ENCODE measurements at places on chromosomes 3 and 15.

DNA sequence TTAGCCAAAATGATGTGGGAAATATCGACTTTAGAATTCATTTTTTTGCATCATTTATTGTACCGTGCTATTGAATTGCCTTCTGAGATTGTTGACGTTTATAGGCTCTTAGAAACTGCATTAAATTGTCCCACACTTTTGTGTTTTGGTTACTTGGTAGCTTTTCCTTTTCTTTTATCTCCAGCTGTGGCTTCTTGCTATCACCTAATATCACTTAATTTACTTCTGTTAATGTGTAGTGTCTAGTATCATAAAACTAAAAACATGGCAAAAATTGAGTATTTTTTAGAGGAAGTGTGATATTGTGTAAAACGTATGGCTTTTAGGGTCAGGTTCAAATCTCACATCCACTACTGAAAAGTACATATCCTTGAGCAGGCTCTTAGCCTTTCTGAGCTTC lies 11.2 kb downstream of the TMOD3 start:
- peaks cover 35% of the 10 kb centered on the region for H3K4me1 ChIP-seq
- no peaks in the 10 kb centered on the region for H3K27me3 ChIP-seq
- no peaks in the 10 kb centered on the region for H3K36me3 ChIP-seq
- DNase-seq: no peak
- H3K4me3 ChIP-seq: no peak overlapping the region

DNA sequence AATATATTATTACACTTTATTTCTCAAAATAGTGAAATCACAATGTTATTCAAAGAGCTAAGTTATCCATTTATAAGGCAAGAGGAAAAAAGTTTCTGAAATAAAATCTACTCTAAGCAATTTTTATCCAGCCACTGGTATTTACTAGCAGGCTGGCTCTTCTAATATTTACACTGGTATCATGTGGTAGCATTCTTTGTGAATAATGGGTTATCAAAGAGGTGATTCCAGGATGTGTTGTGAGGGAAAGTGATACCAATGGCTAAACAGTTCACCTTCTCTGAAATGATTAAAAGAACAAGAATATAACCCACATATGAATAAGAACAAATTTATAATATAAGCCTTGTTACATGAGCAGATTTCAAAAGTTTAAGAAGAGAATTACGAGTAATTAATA lies 44.1 kb downstream of the DHX36 start:
- DNase-seq: no peak
- peaks cover 71% of the 10 kb centered on the region for H3K36me3 ChIP-seq
- H3K4me3 ChIP-seq: no peak overlapping the region
- no peak overlapping the region for H3K27ac ChIP-seq
- H3K4me1 ChIP-seq: peaks cover 3% of the 10 kb centered on the region

GRCh38 chr3:164550857-164551256 lies 527.4 kb downstream of the SI start:
- no peaks in the 10 kb centered on the region for H3K27me3 ChIP-seq
- DNase-seq: no peak
- H3K4me1 ChIP-seq: no peaks in the 10 kb centered on the region
- H3K4me3 ChIP-seq: no peak overlapping the region
- no peak overlapping the region for H3K27ac ChIP-seq

DNA sequence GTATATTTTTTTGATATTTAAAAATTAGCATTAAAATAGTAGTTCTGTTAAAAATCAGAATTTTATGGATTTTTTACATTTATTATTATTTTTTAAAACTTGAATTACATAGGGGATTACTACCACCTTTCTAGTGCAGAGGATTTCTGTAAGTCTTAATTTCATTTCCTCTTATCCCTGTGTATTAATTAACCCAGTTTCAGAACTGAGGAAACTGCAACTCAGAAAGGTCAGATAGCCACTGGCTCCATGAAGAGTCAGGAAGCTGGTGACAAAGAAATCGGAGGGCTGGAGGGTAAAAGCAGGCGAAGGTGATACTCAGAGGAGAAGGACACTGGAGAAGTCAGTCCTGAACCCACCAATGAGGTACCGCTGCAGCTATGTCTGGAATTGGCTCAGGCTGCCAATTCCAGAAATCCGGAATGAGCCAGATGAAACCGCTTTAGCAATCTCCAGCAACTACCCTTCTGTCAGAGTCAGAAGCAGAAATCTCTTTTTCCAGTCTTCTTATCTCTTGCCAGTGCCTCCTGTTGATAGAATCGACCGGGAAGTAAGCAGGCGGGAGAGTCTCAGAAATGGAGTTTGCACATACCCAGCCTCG lies 308.5 kb downstream of the SV2B start:
- DNase-seq: peak; percentile 54
- H3K27me3 ChIP-seq: no peaks in the 10 kb centered on the region
- peaks cover 15% of the 10 kb centered on the region for H3K4me1 ChIP-seq
- H3K27ac ChIP-seq: peak overlapping the region; percentile 67
- H3K4me3 ChIP-seq: no peak overlapping the region

DNA sequence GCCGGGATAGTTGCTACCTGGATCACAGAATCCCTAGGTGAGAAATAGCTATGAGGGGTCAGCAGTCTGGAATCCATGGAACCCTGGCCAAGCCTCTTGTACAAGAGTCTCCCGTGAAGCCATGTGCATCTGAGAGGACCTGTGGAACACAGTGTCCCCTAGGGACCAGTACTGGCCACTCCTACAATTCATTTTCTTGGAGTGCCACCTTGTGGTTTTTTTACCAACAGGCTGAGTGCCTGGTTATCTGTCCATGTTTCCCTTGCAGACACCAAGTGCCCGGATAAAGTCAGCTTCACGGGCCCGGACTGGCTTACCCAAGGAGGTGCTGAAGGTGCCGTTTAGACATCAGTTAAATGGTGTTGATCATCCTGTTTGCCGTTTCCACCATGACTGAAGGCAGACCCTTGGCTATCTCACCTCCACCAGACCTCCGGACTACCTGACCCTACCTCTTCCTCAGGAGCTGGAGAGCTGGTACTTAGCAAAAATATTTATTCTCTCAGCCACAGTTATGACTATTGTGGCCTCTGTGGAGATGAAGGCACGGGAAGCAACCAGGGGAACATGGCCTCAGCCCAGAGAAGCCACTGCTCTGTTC lies 93.9 kb downstream of the RBPMS2 start:
- no peak overlapping the region for H3K27ac ChIP-seq
- H3K36me3 ChIP-seq: peaks cover 31% of the 10 kb centered on the region
- no peaks in the 10 kb centered on the region for H3K27me3 ChIP-seq
- peak; percentile 72 for DNase-seq

- no peak for DNase-seq
- H3K4me1 ChIP-seq: no peaks in the 10 kb centered on the region
- H3K36me3 ChIP-seq: no peaks in the 10 kb centered on the region
- no peaks in the 10 kb centered on the region for H3K27me3 ChIP-seq
- no peak overlapping the region for H3K27ac ChIP-seq
- H3K4me3 ChIP-seq: no peak overlapping the region
Observed at GRCh38 chr3:99315896-99316295, 322.5 kb upstream of the COL8A1 start.

GRCh38 chr3:193974671-193975535 lies 161.0 kb upstream of the HES1 start:
- no peaks in the 10 kb centered on the region for H3K36me3 ChIP-seq
- H3K27me3 ChIP-seq: no peaks in the 10 kb centered on the region
- peak; percentile 38 for DNase-seq
- no peak overlapping the region for H3K4me3 ChIP-seq
- H3K27ac ChIP-seq: no peak overlapping the region

- H3K4me1 ChIP-seq: no peaks in the 10 kb centered on the region
- no peak overlapping the region for H3K4me3 ChIP-seq
- no peaks in the 10 kb centered on the region for H3K36me3 ChIP-seq
- no peak overlapping the region for H3K27ac ChIP-seq
- H3K27me3 ChIP-seq: no peaks in the 10 kb centered on the region
- no peak for DNase-seq
Observed at GRCh38 chr15:25742776-25743547, 120.2 kb downstream of the ATP10A start.

- H3K36me3 ChIP-seq: peaks cover 3% of the 10 kb centered on the region
- DNase-seq: no peak
- H3K27ac ChIP-seq: peak overlapping the region; percentile 92
- H3K4me3 ChIP-seq: no peak overlapping the region
Observed at GRCh38 chr3:138113326-138113725, 2.1 kb downstream of the DZIP1L start.

GRCh38 chr15:44194323-44195150 lies 534 bp downstream of the FRMD5 start:
- peak overlapping the region; percentile 59 for H3K4me3 ChIP-seq
- no peaks in the 10 kb centered on the region for H3K36me3 ChIP-seq
- no peaks in the 10 kb centered on the region for H3K4me1 ChIP-seq
- H3K27ac ChIP-seq: no peak overlapping the region

DNA sequence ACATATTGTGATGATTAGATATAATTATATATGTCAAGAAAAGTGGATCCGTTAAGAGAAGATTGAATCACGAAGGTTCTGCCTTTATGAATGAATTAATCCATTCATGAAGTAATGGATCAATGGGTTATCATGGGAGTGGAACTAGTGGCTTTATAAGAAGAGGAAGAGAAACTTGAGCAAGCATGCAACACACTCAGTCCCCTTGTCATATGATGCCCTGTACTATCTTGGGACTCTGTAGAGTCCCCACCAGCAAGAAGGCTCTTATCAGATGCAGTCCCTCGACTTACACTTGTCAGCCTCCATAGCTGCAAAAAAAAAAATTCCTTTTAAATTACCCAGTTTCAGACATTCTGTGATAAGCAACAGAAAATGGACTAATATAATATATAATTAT lies 301.9 kb downstream of the RAP2B start:
- H3K27ac ChIP-seq: no peak overlapping the region
- no peaks in the 10 kb centered on the region for H3K27me3 ChIP-seq
- peaks cover 4% of the 10 kb centered on the region for H3K4me1 ChIP-seq
- H3K36me3 ChIP-seq: no peaks in the 10 kb centered on the region
- no peak for DNase-seq

- H3K27me3 ChIP-seq: no peaks in the 10 kb centered on the region
- H3K27ac ChIP-seq: peak overlapping the region; percentile 96
Observed at GRCh38 chr3:194136519-194137007, 615 bp downstream of the HES1 start.

- no peaks in the 10 kb centered on the region for H3K36me3 ChIP-seq
- no peak overlapping the region for H3K27ac ChIP-seq
- no peaks in the 10 kb centered on the region for H3K27me3 ChIP-seq
- no peak overlapping the region for H3K4me3 ChIP-seq
- no peak for DNase-seq
Observed at GRCh38 chr3:74531491-74531890, 83.0 kb downstream of the CNTN3 start.

GRCh38 chr3:65398953-65399352 lies 639.8 kb downstream of the MAGI1 start:
- no peaks in the 10 kb centered on the region for H3K36me3 ChIP-seq
- no peak overlapping the region for H3K4me3 ChIP-seq
- no peak for DNase-seq
- no peaks in the 10 kb centered on the region for H3K27me3 ChIP-seq

DNA sequence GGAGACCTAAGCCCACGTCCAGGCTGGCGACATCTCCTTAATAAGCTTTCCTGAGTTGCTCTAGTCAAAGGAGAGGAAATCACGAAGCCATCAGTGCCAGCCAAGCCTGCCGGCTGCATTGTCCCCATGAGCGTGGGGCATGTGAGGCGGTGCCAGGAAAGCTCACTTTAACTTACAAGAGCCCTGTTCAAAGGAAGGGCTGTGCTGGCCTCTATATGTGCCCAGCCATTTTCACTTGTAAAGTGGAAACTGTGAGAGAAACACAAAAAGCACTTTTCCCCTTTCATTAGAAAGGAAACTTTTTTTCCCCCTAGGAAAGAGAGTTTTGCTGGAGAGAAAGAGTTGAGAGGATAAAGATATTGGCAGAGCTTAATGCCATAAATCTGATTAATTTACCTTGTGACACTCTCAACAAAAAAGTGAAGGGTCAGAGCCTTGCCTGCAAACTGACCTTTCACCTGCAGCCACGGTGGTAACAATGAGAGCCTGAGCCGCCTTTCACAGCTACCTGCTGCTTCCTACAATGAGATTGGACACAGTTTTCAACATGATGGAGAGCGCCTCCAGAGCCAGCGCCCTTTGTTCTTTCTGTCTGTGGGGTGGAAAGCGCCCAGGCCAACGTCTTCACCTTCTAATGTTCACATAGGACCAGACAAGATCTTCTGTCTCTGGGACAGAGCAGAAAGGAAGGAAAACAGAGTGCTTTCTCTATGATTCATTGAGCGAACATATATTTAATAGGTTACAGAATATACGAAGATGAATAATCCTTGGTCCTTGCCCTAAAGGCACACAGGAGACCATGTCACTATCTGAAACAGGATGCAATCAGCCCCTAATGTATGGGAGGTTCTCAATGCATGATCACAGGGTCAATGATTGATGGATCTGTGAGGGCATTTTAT lies 233.1 kb upstream of the HES1 start:
- H3K4me3 ChIP-seq: no peak overlapping the region
- no peak for DNase-seq
- H3K27me3 ChIP-seq: no peaks in the 10 kb centered on the region
- H3K36me3 ChIP-seq: no peaks in the 10 kb centered on the region
- no peak overlapping the region for H3K27ac ChIP-seq
- H3K4me1 ChIP-seq: no peaks in the 10 kb centered on the region

GRCh38 chr3:169122416-169122815 lies 541.1 kb downstream of the MECOM start:
- no peak for DNase-seq
- no peak overlapping the region for H3K27ac ChIP-seq
- H3K4me3 ChIP-seq: no peak overlapping the region

GRCh38 chr15:72912121-72912520 lies 128.6 kb upstream of the ADPGK start:
- no peaks in the 10 kb centered on the region for H3K36me3 ChIP-seq
- H3K27ac ChIP-seq: no peak overlapping the region
- peaks cover 3% of the 10 kb centered on the region for H3K4me1 ChIP-seq
- H3K27me3 ChIP-seq: no peaks in the 10 kb centered on the region
- H3K4me3 ChIP-seq: no peak overlapping the region

DNA sequence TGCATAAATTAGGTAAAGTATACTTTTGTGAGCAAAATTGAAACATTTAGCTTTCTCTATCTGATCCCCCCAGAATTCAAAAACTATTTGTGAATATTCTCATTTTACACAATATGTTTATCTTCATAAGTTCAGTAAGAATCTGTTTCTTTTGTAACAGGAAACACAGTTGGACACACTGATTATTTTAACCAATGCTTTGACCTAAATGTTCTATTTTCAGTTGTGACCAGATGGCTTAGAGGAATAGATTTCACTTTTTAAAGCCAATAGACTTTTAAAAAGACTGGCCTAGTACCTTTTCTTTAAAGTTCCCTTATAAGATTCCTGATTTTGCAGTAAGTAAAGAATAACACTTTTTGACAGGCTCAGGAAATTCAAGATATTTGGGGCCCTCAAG lies 74.0 kb upstream of the STRIT1 start:
- H3K27ac ChIP-seq: no peak overlapping the region
- no peak overlapping the region for H3K4me3 ChIP-seq

GRCh38 chr3:171163101-171164066 lies 136.9 kb upstream of the SLC2A2 start:
- peak; percentile 27 for DNase-seq
- H3K27ac ChIP-seq: no peak overlapping the region
- H3K4me1 ChIP-seq: no peaks in the 10 kb centered on the region
- H3K27me3 ChIP-seq: no peaks in the 10 kb centered on the region
- peaks cover 32% of the 10 kb centered on the region for H3K36me3 ChIP-seq
- H3K4me3 ChIP-seq: no peak overlapping the region

All from cardiac muscle cell (in vitro differentiated cells and primary cell).